Hepatocyte (in vitro differentiated cells): ENCODE measurements at places on chromosomes 2 and 18. TPM values are rescaled to one million over a fixed set of nuclear protein-coding genes. Genes with fewer than 3 reads are reported as not detected.

DNA sequence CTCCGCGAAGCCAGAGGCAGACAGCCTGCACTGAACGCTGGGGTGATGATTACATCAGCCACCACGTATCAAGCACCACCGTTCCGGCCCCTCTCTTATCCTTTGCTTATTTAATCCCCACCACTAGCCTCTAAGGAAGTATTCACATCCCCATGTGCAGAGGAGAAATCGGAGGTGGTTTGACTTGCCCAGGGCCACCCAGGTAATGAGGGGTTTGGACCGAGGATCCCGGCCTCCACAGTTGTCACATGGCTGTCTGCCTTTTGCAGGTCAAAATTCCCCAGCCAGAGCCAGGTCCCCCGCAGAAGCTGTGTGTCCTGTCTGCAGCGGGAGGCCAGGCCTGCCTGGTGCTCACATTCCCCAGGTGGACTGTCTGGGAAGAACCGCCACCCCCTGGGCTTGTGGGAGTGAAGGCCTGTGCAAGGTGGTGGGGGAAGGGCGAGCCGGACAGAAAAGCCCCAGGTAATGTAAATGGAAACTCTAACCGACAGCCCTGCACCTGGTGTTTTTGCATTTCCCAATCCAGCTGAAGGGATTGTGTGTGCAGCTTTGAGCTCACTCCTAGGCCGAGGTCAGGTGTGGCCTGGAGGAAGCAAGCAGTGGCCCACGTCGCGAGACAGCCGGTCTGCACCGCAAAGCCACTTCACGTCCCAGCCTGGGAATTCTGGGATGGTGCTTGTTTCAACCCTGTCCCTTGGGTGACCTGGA is 108.5 kb upstream of the ID2 start:
- peak overlapping the region; percentile 91 for H3K27ac ChIP-seq
- peak; percentile 69 for DNase-seq
- no peak overlapping the region for H3K4me3 ChIP-seq
- no peaks in the 10 kb centered on the region for H3K27me3 ChIP-seq
- H3K36me3 ChIP-seq = no peaks in the 10 kb centered on the region

- DNase-seq = no peak
- H3K27me3 ChIP-seq = no peaks in the 10 kb centered on the region
- H3K27ac ChIP-seq = no peak overlapping the region
- H3K4me3 ChIP-seq = no peak overlapping the region
- no peaks in the 10 kb centered on the region for H3K36me3 ChIP-seq
Observed at GRCh38 chr18:28005164-28005563, 171.8 kb downstream of the CDH2 start.

- peaks cover 17% of the 10 kb centered on the region for H3K4me1 ChIP-seq
- peak overlapping the region; percentile 76 for H3K27ac ChIP-seq
- H3K27me3 ChIP-seq = no peaks in the 10 kb centered on the region
- H3K36me3 ChIP-seq = no peaks in the 10 kb centered on the region
- H3K4me3 ChIP-seq = no peak overlapping the region
Observed at GRCh38 chr2:12006850-12007249, 260.4 kb downstream of the LPIN1 start.

DNA sequence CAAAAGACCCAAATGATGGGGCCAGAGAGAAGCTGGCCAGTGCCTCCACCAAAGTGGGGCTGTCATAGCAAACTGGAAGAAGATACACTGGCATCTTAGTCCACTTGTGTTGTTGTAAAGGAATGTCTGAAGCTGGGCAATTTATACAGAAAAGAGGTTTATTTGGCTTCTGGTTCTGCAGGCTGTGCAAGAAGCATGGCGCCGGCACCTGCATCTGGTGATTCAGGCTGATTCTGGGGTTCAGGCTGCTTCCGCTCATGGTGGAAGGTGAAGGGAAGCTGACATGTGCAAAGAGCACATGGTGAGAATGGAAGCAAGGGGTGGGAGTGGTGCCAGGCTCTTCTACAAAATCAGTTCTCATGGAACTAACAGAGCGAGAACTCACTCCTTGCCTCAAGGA is 135.9 kb upstream of the TWIST2 start:
- DNase-seq = no peak
- H3K4me3 ChIP-seq = no peak overlapping the region
- no peaks in the 10 kb centered on the region for H3K36me3 ChIP-seq

- no peaks in the 10 kb centered on the region for H3K36me3 ChIP-seq
- H3K27ac ChIP-seq = no peak overlapping the region
- DNase-seq = no peak
- H3K4me1 ChIP-seq = peaks cover 2% of the 10 kb centered on the region
Observed at GRCh38 chr2:98769784-98770183, 38.9 kb upstream of the MGAT4A start.

- DNase-seq = no peak
- H3K36me3 ChIP-seq = no peaks in the 10 kb centered on the region
- H3K4me3 ChIP-seq = no peak overlapping the region
- peaks cover 25% of the 10 kb centered on the region for H3K27me3 ChIP-seq
- peaks cover 41% of the 10 kb centered on the region for H3K4me1 ChIP-seq
- H3K27ac ChIP-seq = no peak overlapping the region
Observed at GRCh38 chr2:26618611-26619010, 22.6 kb downstream of the CIB4 start.

GRCh38 chr18:7779211-7779610 is 212.1 kb downstream of the PTPRM start:
- H3K27ac ChIP-seq = no peak overlapping the region
- H3K36me3 ChIP-seq = no peaks in the 10 kb centered on the region
- no peaks in the 10 kb centered on the region for H3K27me3 ChIP-seq

GRCh38 chr2:41962922-41963622 is 84.7 kb upstream of the PKDCC start:
- no peak overlapping the region for H3K4me3 ChIP-seq
- peak overlapping the region; percentile 77 for H3K27ac ChIP-seq

BOLA3 gene
- total RNA-seq = 43.8 and 60.3 TPM in 2 replicates

DNA sequence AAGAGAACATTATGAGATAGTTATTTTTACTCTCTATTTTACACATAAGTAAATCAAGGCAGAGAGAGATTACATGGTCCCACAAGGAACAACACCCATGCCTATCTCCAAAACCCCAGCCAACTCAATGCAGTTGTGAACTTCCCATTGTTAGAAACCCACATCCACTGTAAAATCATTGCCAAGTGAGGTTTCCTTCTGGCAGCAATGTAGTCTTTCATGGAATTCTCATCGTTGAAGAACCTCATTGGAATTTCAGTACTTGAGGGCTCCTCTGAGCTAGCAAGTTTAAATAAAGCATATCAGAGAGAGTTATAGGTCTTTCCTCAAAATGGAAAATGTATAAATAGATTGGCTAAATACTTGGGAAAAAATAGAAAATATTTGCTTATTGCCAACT is 105.2 kb downstream of the RAD51AP2 start:
- no peaks in the 10 kb centered on the region for H3K27me3 ChIP-seq
- no peak for DNase-seq
- H3K27ac ChIP-seq = no peak overlapping the region
- no peaks in the 10 kb centered on the region for H3K4me1 ChIP-seq
- no peaks in the 10 kb centered on the region for H3K36me3 ChIP-seq

DNA sequence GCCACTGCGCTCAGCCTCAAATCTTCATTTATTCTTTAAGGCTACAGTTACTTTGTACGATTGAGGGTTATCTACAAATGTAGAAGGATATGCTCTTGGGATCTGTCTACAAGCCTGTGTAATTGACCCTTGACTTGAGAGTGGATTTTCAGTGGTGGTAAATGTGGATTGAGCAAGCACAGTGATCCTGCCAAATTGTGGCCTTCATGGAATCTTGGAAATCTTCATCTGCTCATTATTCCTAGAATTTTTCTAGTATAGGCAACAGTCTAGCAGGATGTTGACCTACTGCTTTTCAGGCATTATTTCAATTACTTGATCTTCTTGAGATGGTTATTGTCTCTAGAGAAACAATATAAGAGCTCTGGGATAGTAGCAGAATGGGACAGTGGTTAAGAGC is 226.1 kb upstream of the REV1 start:
- H3K27me3 ChIP-seq = no peaks in the 10 kb centered on the region
- no peaks in the 10 kb centered on the region for H3K4me1 ChIP-seq
- no peak for DNase-seq
- no peak overlapping the region for H3K27ac ChIP-seq
- no peak overlapping the region for H3K4me3 ChIP-seq
- no peaks in the 10 kb centered on the region for H3K36me3 ChIP-seq

GRCh38 chr2:207764096-207764630 is 5.5 kb downstream of the FZD5 start:
- H3K4me1 ChIP-seq = peaks cover 17% of the 10 kb centered on the region
- H3K27me3 ChIP-seq = no peaks in the 10 kb centered on the region
- no peaks in the 10 kb centered on the region for H3K36me3 ChIP-seq
- no peak for DNase-seq

DNA sequence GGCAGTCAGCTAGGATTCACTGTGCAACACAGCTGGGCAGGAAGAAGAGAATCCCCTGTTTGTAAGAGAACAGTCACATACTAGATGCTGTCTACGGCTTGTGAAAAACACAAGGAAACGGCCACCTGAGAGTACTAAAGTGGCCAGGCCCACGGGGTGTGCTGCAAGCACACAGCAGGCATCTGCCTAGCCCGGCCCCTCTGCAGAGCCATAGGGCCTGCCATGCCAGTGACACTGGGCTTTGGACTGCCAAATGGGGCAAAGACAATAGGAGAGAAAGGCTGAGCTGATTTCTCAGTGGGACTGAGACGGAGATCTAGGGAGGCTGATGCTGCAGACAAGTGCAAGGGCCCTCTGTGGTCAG is 10.3 kb downstream of the TUBB6 start:
- no peak overlapping the region for H3K27ac ChIP-seq
- H3K27me3 ChIP-seq = no peaks in the 10 kb centered on the region
- no peak for DNase-seq
- no peaks in the 10 kb centered on the region for H3K36me3 ChIP-seq

POTEI gene
- 1.9 and 2.9 TPM in 2 replicates for total RNA-seq

- H3K36me3 ChIP-seq = no peaks in the 10 kb centered on the region
- H3K4me1 ChIP-seq = no peaks in the 10 kb centered on the region
- DNase-seq = no peak
- H3K4me3 ChIP-seq = no peak overlapping the region
- H3K27me3 ChIP-seq = no peaks in the 10 kb centered on the region
Observed at GRCh38 chr2:234286118-234286598, 210.7 kb downstream of the ARL4C start.

DNA sequence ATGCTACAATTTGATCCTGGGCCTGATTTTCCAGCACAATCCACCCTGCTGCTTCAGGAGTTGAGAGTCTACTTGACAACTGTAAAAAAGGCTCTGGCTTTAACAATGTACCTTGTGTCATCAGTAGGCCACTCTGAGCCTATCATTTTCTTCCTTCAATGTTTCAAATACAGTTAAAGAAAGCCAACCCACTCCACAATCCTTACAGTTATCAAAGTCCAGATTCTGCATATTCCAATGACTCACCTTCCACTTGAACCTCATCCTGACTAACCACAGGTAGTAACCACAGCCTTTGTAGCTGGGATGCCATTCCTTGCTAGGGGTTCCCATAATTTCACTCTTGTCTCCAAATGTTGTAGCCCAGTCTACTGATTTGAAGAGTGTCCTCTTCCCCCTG is 35.5 kb upstream of the AQP4 start:
- DNase-seq = peak; percentile 5
- no peak overlapping the region for H3K27ac ChIP-seq
- H3K36me3 ChIP-seq = no peaks in the 10 kb centered on the region
- H3K27me3 ChIP-seq = no peaks in the 10 kb centered on the region
- H3K4me3 ChIP-seq = no peak overlapping the region

ICOS gene
- total RNA-seq = 0.08 and 0.10 TPM in 2 replicates

GRCh38 chr2:18309627-18310026 is 250.8 kb downstream of the RDH14 start:
- no peaks in the 10 kb centered on the region for H3K27me3 ChIP-seq
- no peak for DNase-seq
- H3K27ac ChIP-seq = no peak overlapping the region
- no peaks in the 10 kb centered on the region for H3K36me3 ChIP-seq

ANKRD29 gene
- total RNA-seq = 12.1 and 17.4 TPM in 2 replicates

- H3K36me3 ChIP-seq = no peaks in the 10 kb centered on the region
- DNase-seq = no peak
- no peaks in the 10 kb centered on the region for H3K27me3 ChIP-seq
Observed at GRCh38 chr18:38996056-38996455, 1430.5 kb upstream of the CELF4 start.

CSRNP3 gene
- total RNA-seq = 8.1 and 14.0 TPM in 2 replicates

LIMS4 gene
- total RNA-seq = 0.90 and 3.0 TPM in 2 replicates

GRCh38 chr2:38771632-38772031 is 6.4 kb upstream of the GEMIN6 start:
- no peaks in the 10 kb centered on the region for H3K27me3 ChIP-seq
- no peak overlapping the region for H3K27ac ChIP-seq
- H3K36me3 ChIP-seq = no peaks in the 10 kb centered on the region

CNDP1 gene
- not detected in 2 replicates for total RNA-seq

RTP5 gene
- total RNA-seq = not detected in 2 replicates

- no peak overlapping the region for H3K27ac ChIP-seq
- no peak overlapping the region for H3K4me3 ChIP-seq
- no peak for DNase-seq
Observed at GRCh38 chr2:15907461-15908324, 32.7 kb upstream of the MYCN start.

GRCh38 chr2:226378753-226379705 is 420.6 kb downstream of the IRS1 start:
- H3K27me3 ChIP-seq = no peaks in the 10 kb centered on the region
- H3K4me3 ChIP-seq = no peak overlapping the region
- DNase-seq = peak; percentile 47
- H3K36me3 ChIP-seq = no peaks in the 10 kb centered on the region
- peak overlapping the region; percentile 10 for H3K27ac ChIP-seq

- no peak overlapping the region for H3K27ac ChIP-seq
- no peak for DNase-seq
- no peaks in the 10 kb centered on the region for H3K27me3 ChIP-seq
- H3K4me3 ChIP-seq = no peak overlapping the region
Observed at GRCh38 chr2:111238296-111238695, 117.6 kb downstream of the BCL2L11 start.

DNA sequence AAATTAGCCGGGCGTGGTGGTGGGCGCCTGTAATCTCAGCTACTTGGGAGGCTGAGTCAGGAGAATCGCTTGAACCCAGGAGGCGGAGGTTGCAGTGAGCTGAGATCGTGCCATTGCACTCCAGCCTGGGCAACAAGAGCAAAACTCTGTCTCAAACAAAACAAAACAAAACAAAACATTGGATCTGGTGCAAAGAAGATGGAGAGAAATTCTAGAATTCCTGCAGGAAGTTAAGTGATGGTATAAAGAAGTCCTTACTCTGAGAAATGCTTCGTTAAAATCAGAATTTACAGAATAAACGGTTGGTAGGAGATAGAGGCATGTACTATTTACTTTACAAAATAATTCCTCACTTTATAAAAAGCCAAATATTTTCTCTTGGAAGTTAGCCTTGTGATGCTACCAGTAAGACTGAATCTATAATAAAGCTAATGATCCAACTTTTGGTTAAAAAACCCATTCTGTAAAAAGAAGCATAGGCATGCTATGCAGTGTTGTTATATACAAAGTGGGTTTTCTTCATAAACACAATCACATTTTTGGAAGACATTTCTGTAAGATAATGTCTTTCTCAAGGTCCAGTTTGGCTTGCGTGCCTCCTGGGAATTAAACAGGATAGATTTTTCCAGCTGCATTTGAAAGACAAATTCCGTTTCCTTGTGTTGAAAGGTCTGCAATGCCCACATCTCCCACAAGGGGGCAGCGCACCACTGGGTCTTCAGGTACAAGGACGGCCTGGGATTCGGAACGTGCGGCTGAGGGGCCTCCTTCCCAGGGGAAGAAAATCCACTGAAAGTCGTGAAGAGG is 35.6 kb upstream of the PNO1 start:
- no peak overlapping the region for H3K27ac ChIP-seq
- DNase-seq = peak; percentile 93
- no peaks in the 10 kb centered on the region for H3K36me3 ChIP-seq
- peaks cover 4% of the 10 kb centered on the region for H3K4me1 ChIP-seq

IL1F10 gene
- total RNA-seq = not detected in 2 replicates
